ENCODE measurements at places on chromosomes 11 and 22. TPM values are rescaled to one million over a fixed set of nuclear protein-coding genes. Genes with fewer than 3 reads are reported as not detected.

- no peaks in the 10 kb centered on the region for H3K36me3 ChIP-seq
- peaks cover 11% of the 10 kb centered on the region for H3K4me1 ChIP-seq
- H3K4me3 ChIP-seq: no peak overlapping the region
- no peak for DNase-seq
- no peak overlapping the region for H3K27ac ChIP-seq
- no peaks in the 10 kb centered on the region for H3K27me3 ChIP-seq
Measured at GRCh38 chr11:27497284-27497866, 9.2 kb downstream of the LIN7C start.

DNA sequence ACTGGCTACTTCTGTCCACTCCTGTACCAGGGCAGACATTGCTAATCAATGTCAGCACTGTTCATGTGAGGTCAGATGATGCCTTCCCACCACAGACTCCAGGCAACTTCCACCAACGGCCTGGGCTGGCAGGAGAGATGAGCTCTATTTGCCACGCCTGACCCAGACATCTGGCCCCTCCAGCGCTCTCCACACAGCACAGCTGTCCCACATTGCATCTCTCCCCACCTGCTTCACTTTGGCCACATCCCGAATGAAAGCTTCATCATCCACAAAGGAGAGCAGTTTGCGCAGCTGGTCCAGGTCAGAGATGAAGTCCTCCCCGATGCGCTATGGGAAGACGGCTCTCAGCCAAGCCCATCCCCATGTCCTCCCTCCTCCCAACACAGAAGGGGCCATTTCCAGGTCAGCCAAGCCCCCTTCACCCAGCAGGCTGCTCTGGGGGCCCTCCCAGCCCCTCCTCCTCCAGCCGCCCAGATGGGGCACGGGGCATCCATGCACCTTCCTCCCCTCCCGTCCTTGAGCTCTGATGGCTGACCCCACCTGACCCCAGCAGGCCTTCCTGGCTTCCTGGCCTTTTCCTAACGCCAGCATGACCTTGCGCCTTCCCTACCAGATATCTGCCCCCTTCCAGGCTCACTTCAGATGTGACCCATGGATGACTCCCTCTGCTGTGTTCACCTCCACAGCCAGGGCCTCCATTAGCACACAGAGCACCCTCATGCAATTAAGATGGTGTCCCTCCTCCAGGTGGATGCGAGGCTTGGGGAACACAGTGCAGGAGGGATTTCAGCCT, 7.4 kb downstream of the PYGM start:
- H3K27me3 ChIP-seq: no peaks in the 10 kb centered on the region
- no peaks in the 10 kb centered on the region for H3K4me1 ChIP-seq
- no peak overlapping the region for H3K4me3 ChIP-seq
- no peak overlapping the region for H3K27ac ChIP-seq

DNA sequence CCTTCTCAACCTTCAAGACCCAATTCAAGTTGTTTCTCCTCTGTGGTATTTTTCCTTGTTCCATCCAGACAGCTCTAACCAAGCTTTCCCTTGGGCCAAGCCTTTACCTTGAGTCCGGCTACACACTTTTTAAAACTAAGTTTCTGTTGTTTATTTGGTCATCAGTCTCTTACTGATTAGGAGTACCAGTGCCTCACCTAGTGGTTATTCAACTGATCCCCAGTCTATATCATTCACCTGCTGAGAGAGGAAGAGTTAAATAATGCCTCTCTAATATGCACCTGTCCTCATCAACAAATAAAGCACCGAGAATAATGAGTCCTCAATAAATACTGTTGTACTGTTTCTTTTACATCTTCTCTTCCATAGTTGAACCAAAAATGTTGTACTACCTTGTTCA, 160.8 kb downstream of the MSANTD4 start:
- H3K4me3 ChIP-seq: no peak overlapping the region
- H3K36me3 ChIP-seq: no peaks in the 10 kb centered on the region
- no peaks in the 10 kb centered on the region for H3K27me3 ChIP-seq
- no peak for DNase-seq

- H3K27me3 ChIP-seq: no peaks in the 10 kb centered on the region
- DNase-seq: no peak
- H3K27ac ChIP-seq: no peak overlapping the region
- no peaks in the 10 kb centered on the region for H3K36me3 ChIP-seq
- peaks cover 32% of the 10 kb centered on the region for H3K4me1 ChIP-seq
Measured at GRCh38 chr11:122342089-122342744, 226.2 kb upstream of the BLID start.

DNA sequence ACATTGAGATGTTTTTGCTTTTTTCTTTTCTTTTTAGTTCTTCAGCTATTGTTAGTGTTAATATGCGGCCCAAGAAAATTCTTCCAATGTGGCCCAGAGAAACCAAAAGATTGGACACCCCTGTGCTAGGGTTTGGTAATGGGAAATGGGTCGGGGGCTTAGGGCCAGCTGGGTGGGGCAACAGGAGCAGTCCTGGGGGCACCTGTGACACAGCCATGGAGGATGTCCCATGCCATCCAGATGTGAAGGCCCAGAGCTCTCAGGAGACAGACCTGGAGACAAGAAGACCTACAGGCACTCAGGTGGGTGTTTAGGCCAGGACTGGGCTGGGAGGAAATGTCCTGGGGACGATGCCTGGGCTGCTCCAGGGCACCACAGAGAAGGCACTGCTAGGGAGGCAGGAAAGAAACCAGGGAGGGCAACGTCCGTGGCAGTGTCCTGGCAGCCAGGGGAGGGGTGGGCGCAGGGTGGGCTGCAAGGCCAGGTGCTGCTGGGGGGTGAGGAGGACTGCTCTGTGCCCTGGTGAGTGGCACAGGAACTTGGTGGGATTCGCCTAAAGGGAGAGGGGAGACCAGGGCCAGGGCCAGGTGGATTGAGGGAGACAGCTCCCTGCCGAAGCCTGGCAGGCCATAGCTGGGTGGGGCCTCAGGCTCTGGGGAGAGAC, 21.4 kb downstream of the RELT start:
- H3K4me1 ChIP-seq: peaks cover 4% of the 10 kb centered on the region
- H3K36me3 ChIP-seq: no peaks in the 10 kb centered on the region
- DNase-seq: no peak
- H3K27ac ChIP-seq: no peak overlapping the region
- H3K4me3 ChIP-seq: no peak overlapping the region

DNA sequence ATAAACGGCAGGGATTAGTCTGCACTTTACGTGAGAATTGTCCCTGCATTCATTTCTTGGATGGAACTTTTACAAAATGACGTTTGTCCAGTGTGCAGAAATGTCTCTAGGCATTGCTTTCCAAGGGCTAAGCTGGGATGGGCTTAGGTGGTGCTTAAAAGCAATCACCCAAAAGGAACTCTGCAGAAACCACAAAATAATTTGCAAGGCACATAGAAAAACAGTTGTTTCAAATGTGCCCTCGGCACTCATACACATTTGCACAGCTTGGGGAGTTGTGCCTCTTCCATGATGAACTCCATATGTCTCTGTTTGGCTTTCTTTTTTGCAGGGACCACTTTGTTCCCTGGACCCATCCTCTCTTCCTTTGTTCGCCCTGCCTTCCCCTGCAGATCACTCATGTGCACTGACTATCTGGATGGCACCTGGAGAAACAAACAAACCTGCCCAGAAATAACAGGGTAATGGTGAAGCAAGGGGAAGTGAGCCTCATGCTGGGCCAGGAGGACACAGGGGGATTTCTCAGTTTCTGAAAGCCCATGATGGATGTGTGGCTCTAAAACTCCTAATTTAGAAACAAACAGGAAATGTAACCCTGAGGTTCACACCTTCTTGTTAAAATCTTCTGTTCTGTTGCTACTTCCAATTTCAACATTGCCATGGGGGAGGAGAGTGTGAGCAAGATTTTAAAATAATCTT, 150.2 kb downstream of the SNX19 start:
- H3K4me1 ChIP-seq: no peaks in the 10 kb centered on the region
- no peak overlapping the region for H3K27ac ChIP-seq
- no peak for DNase-seq
- H3K36me3 ChIP-seq: no peaks in the 10 kb centered on the region

GRCh38 chr11:126583101-126583500, 227.6 kb downstream of the ST3GAL4 start:
- DNase-seq: no peak
- no peak overlapping the region for H3K4me3 ChIP-seq
- no peaks in the 10 kb centered on the region for H3K36me3 ChIP-seq
- H3K27me3 ChIP-seq: no peaks in the 10 kb centered on the region
- no peak overlapping the region for H3K27ac ChIP-seq

GRCh38 chr11:3139481-3140290, 25.4 kb downstream of the OSBPL5 start:
- peaks cover 24% of the 10 kb centered on the region for H3K4me1 ChIP-seq
- no peaks in the 10 kb centered on the region for H3K36me3 ChIP-seq
- DNase-seq: no peak
- H3K27ac ChIP-seq: no peak overlapping the region
- H3K4me3 ChIP-seq: no peak overlapping the region
- no peaks in the 10 kb centered on the region for H3K27me3 ChIP-seq

DNA sequence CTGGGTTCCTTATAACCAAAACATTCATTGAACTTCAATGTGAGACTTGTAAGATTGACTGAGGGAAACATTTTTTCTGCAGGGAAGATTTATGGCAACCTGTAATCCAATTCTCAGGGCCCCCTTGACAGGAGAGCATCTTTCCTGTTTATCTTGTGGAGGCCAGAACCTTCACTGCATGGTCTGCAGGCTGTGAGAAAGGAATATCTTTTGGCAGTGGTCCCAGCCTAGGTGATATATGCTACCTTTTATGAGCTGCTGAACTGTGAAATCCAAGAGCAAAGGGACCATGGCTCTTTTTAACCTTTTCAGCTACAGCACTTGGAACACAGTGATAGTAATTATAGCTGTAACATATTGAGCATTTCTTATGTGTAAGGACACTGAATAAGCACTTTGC, 590.2 kb upstream of the B3GAT1 start:
- H3K4me3 ChIP-seq: no peak overlapping the region
- no peaks in the 10 kb centered on the region for H3K4me1 ChIP-seq
- H3K27me3 ChIP-seq: peaks cover 23% of the 10 kb centered on the region
- no peak overlapping the region for H3K27ac ChIP-seq
- DNase-seq: no peak

DNA sequence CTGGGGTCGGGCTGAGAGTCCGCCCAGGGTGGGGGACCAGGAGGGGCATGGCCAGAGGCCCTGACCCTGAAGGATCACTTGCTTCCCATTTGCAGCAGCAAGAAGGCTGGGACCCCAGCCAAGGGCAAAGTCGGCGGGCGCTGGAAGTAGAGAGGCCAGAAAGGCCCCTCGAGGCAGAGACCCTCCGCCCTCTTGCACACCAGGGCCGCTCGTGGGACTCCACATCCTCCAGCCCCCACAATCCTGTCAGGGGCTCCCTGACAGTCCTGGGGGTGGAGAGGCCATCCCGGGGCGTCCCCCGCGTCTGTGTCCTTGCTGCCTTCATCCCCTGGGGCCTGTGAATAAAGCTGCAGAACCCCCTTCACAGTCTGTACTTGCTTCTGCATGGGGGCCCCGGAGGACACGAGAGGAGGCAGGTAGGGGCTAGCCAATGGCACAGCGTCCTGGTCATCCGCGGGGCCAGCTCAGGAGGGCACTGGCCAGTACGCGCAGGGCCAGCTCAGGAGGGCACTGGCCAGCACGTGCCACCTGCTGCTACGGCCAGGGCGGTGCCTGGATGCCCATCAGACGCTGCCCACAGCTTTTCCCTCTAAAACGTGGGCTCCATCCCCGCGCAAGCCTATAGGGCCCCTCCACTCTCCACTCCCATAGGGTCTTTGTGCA, 8.7 kb upstream of the MRPL23 start:
- H3K4me1 ChIP-seq: peaks cover 22% of the 10 kb centered on the region
- no peaks in the 10 kb centered on the region for H3K36me3 ChIP-seq
- no peak overlapping the region for H3K4me3 ChIP-seq

- peak overlapping the region; percentile 29 for H3K27ac ChIP-seq
- no peaks in the 10 kb centered on the region for H3K27me3 ChIP-seq
- no peak overlapping the region for H3K4me3 ChIP-seq
- H3K36me3 ChIP-seq: no peaks in the 10 kb centered on the region
- peak; percentile 57 for DNase-seq
Measured at GRCh38 chr11:68328374-68329091, 16.1 kb downstream of the LRP5 start.

DNA sequence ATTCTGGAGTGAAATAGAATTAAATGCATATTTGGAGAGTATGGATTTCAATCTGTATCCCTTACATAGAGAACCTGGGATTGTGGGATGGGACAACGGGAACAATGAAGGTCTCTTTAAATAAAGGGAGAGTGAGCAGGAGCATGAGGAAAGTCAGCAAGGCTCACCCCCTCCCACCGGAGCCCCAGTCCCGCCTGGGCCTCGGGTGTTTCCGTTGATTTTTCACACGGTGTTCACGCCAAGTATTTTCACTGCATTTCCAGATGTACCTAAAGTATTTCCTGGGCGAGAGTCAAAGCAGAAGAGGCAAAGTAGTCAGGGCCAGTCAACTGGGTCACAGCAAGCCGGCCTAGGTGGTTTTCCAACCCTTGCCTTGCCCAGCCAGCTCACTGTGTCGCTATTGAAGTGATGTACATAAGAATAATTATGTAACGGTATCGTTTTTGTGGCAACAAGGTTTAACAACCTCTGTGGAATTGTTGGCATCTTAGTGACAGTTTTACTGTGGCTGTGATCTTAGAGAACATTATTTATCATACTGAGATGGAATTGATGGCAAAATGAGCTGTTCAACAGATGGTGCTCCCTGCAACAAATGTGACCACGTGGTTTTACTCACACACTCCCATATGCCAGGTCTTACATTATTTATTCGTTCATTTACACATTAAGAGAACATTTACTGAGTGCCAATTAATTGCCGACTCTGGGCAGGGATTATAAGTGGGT, 177.3 kb downstream of the ADAMTS15 start:
- H3K27me3 ChIP-seq: no peaks in the 10 kb centered on the region
- no peak overlapping the region for H3K27ac ChIP-seq
- H3K36me3 ChIP-seq: no peaks in the 10 kb centered on the region
- no peaks in the 10 kb centered on the region for H3K4me1 ChIP-seq
- H3K4me3 ChIP-seq: no peak overlapping the region

Gene OR51S1
- total RNA-seq: not detected

GRCh38 chr11:128052912-128053641, 534.3 kb downstream of the ETS1 start:
- no peak overlapping the region for H3K27ac ChIP-seq
- no peak overlapping the region for H3K4me3 ChIP-seq
- no peaks in the 10 kb centered on the region for H3K27me3 ChIP-seq
- H3K4me1 ChIP-seq: no peaks in the 10 kb centered on the region

GRCh38 chr11:9604134-9604533, 30.7 kb downstream of the WEE1 start:
- H3K36me3 ChIP-seq: no peaks in the 10 kb centered on the region
- no peak for DNase-seq
- H3K27me3 ChIP-seq: no peaks in the 10 kb centered on the region
- no peak overlapping the region for H3K27ac ChIP-seq

- peaks cover 7% of the 10 kb centered on the region for H3K36me3 ChIP-seq
- H3K4me3 ChIP-seq: peak overlapping the region; percentile 93
- peaks cover 23% of the 10 kb centered on the region for H3K4me1 ChIP-seq
- H3K27ac ChIP-seq: peak overlapping the region; percentile 99
Measured at GRCh38 chr11:118790357-118791110, 430 bp downstream of the DDX6 start.

Gene LIF
- 0.57 TPM for total RNA-seq

All from heart right ventricle (tissue), 16 donors.